Dermis microvascular lymphatic vessel endothelial cell (primary cell): ENCODE measurements at places on chromosomes 7 and 10.

GRCh38 chr10:3763852-3764625, 21.0 kb downstream of the KLF6 start:
- DNase-seq = no peak

GRCh38 chr10:63692220-63692896, 171.2 kb downstream of the REEP3 start:
- DNase-seq = peak; percentile 52

- DNase-seq = no peak
Measured at GRCh38 chr10:110286841-110287240, 17.9 kb downstream of the SMNDC1 start.

- peak; percentile 98 for DNase-seq
Measured at GRCh38 chr7:131540491-131541162, 15.8 kb downstream of the PODXL start.

DNA sequence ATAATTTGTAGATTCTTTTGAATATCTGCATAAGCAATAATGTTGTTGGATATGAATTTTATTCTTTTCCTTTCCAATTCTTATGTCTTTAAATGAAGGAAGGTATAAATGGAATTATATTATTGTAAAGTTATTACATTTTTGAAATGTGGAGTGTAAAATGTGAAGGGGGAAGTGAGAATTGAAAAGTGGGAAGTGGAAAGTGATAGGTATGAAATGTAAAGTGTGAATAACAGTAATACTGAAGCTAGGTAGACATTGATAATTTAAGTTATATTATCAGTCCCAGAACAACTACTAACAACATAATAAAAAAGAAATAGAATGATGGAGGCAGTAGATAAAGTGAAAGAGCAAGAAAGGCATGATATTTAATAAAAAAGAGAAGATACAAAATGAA, 39.7 kb upstream of the HYAL4 start:
- no peak for DNase-seq

DNA sequence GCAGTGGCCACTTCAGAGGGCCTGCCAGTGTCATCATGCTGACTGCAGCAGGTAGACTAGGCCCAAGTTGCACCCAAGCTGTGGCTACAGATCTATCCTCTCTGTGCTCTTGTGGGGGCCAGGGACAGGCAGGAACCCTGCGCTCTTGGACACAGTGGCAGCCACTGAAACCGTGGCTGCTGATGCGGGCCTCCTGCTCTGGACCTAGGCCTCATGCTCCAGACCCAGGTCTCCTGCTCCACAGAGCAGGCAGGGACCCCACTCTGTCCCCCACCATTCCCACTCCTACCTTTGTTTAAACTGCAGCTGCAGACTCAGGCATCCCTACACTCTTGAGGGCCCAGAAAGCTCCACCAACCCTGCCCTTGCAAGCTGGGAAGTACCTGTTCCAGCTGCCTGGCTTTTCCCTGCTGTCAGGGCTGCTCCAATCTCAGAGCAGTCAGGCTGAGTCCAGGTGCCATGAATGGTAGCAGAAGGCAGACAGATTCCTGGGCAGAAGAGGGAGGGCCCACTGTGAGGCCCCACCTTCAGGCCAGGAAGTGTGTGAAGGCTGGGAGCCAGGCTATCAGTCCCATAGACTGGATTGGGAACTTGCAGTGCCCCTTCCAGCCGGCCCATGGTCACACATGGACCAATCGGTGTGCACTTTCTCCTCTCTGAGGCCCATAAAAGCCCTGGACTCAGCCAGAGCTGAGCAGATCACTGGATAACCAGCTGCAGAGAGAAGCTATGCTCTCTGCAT, 634.0 kb upstream of the SEMA3D start:
- DNase-seq = no peak

DNA sequence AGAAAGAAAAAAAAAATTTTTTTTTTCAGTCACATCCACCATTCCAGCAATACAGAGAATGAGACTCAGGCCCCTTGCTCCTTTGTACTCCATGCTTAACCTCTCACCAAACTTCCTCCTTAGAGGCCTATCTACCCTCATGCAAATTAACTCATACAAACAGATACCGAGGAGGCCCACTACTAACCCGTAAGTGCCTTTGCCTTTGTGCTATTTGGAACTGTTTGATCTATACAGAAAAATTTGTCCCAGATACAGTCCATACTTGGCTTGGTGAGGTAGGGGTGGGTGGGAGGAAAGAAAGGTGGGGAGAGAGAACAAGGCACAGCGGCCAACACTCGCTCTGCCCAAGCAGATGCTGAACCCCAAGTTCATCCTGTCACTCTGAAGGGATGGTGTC, 87.8 kb upstream of the DUSP5 start:
- no peak for DNase-seq

- DNase-seq = no peak
Measured at GRCh38 chr7:54581511-54581910, 39.3 kb downstream of the VSTM2A start.

DNA sequence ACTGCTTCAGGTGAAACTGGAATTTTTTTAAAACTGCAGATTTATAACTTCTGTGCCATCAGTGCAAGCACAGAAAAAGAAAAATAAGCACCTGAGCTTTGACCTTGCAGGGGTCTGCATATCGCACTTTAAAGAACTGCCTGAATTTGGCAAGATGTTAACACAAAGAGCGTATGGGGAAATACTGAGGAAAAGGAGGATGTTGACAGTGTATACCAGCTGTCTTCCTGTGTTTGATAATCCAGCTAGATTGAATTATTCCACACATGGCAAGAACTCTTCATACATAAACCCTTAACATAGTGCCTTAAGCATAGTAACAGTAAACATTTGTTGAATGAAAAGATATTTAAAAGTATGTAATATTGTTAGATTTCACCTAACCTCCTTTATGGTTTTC, 30.0 kb downstream of the SMC3 start:
- DNase-seq = peak; percentile 41

GRCh38 chr10:82027711-82028110, 152.7 kb downstream of the NRG3 start:
- DNase-seq = peak; percentile 82
